ENCODE measurements at places on chromosomes 6 and 20.

DNA sequence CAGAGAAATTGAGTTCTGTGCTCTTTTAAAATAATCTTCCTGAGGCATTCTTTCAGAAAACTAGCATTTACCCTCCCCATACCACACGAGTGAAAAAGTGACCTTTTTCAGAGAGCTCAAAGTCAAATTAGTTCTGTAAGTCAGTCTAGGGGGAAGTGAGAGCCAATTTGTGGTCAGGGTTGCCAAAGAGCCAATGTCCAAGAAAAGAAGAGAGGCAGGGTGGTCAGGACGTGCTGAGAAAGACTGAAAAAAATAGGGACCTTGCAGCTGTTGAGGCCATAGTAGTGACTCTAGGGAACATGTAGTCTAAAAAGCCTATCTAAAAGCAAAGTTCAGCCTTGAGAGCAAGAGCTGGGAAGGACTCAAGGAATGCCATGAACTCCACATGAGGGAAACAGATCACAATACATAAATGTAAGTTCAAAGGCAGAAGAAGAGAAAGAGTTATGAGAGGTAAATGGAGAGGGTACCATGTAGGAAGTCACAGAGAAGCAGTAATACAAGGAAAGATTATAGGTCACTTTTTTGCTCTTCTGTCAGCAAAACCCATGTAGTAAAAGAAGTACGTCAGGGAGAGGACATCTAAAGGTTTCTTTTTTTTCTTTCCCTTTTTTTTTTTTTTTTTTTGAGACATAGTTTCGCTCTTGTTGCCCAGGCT is 565.1 kb upstream of the FLRT3 start:
- no peak for DNase-seq

GRCh38 chr6:164018133-164018532 is 603.6 kb downstream of the QKI start:
- DNase-seq = no peak

- peak; percentile 59 for DNase-seq
Observed at GRCh38 chr20:36541227-36541767, at the start of gene MYL9. Gene MYL9, plus strand, starts transcription at chr20:36541519. Its CDS starts 3,366 bp downstream, at chr20:36544885.

DNA sequence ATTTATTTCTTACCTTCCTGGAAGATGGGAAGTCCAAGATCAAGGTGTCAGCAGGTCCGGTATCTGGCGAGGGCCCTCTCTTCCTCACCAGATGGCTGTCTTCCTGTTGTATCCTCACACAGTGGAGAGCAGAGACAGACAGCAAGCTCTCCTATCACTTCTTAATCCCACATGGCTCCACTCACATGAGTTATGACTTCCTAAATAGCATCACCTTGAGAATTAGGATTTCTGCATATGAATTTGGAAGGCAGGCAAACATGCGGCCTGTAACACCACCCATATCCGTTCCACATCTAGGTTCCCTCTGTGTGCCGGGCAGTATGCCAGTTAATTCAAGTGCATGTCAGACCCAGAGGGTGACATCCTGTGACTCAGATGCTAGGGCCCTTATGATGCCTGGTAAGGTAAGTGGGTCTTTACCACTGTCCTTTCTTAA is 2.1 kb downstream of the RAET1E start:
- DNase-seq = peak; percentile 64

DNA sequence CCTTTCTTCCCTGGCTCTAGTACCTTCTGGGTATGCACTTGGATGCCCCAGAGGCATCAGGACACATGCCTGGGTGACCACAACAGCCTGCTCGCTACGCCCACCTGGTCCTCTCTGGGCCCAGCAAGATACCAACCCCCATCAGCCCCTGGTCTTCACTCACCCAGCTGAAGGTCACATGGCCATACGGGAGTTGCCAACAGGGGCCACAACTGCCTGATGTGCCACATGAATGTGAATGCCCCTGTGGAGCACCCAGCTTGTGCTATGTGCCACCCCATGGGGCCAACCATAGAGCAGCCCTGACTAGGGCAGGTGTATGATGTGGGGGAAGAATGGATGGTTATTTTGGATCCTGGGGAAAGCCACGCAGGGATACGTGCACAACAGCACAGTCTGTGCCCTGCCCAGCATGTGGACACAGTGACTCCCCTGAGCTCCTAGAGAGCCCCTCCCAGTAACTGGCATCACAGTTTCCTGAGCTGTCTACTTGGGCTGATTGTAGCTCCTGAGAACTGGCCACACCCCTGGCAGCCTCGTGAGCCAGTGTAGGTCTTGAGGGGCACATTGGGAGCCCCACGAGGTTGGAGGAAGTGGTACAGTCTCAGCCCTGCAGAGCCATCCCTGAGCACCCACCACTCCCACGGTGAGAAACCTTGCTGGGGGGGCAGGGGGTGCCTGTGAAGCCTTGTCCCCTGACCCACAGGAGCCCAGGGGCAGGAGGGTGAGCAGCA is 10.5 kb upstream of the PCMTD2 start:
- no peak for DNase-seq

DNA sequence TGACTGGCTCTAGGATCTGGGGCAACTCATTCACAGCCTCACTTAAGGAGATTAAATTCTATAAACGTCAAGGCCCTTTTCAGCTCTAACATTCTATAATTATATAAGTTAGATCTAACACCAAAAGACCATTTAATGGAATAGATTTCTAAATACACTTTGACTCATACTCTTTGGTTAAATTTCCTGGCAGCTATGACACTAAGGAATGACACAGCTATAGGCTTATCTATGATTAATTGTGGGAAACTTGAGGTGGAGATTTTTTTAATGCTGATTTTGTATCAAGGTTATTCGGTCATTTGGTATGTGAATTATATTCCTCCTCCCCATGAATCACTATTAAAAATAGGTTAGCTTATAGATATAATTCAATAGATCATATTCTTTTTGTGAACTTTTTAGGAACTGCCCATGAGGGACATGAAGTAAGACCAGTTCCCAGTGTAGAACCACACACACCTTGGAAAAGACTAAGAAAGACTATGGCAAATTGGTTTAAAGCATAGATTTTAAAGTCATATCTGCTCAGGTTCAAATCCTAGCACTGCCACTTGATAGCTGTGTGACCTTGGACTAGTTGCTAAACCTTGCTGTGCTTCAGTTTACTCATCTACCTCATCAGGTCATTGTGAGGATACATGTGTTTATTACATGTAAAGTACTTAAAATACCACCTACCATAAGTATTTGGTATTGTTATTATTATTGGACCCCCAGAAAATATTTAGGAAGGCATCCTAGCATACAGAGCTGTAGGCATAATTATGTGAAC is 116.0 kb downstream of the CRYBG1 start:
- no peak for DNase-seq

GRCh38 chr6:98047164-98047563 is 764.1 kb upstream of the MMS22L start:
- DNase-seq = no peak

GRCh38 chr20:50129662-50130355 is 16.9 kb upstream of the UBE2V1 start:
- no peak for DNase-seq

DNA sequence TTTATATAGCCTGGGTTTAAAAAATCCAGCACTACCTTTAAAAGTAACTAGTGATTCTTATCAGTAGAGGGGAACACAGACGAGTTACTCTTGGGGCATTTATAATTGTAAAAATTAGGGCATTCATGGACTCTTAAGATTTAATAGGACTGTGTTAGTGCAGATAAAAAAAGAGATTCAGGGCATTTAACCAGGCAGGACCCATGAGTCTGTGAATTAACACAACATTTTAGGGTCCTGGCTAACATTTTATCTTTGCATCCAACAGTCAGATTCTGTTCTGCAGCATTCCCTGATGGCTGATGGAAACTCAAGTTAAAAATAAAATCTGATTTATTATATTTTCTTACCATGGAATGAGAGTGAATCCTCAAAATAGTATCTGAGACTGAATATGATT is 774.3 kb downstream of the PHF3 start:
- no peak for DNase-seq

- DNase-seq = no peak
Observed at GRCh38 chr6:3627956-3628835, 123.3 kb downstream of the PXDC1 start.

DNA sequence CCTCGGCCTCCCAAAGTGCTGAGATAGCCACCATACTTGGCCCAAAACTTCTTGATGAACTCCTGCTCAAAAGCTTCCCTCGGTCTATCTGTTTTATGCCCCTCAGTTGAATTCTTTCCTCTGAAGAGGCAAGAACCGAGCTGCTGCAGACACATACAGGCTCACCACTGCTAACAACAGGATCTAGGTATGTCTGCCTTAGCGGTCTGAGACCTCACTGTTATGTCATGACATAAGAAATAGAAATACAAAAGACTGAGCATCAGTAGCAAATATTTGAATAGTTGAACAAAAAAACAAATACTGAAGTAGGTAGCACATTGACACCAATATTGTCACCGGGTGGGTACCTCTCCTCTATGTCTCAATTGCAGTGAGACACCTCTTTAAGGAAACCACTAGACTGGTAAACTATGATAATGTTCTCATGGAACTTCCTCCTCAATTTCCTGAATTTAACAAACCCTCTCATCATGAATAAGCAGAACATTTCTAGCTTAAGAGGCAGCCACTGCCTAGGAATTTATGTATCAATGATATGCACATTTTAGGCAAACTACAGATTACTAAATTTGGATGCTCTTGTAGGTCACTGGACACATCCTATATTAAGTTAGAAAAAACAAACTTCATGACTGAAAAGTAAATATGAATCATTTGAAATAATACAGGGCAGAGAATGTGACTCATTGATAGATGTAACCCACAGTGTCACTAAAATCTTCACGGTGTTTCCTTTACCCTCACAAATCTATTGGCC is 9.4 kb upstream of the STXBP5 start:
- no peak for DNase-seq

GRCh38 chr20:34030456-34030855 is 36.7 kb downstream of the RALY start:
- DNase-seq = no peak

- DNase-seq = no peak
Observed at GRCh38 chr6:102075539-102075938, 682.0 kb downstream of the GRIK2 start.

- peak; percentile 78 for DNase-seq
Observed at GRCh38 chr6:7617801-7618764, 28.1 kb downstream of the SNRNP48 start.

DNA sequence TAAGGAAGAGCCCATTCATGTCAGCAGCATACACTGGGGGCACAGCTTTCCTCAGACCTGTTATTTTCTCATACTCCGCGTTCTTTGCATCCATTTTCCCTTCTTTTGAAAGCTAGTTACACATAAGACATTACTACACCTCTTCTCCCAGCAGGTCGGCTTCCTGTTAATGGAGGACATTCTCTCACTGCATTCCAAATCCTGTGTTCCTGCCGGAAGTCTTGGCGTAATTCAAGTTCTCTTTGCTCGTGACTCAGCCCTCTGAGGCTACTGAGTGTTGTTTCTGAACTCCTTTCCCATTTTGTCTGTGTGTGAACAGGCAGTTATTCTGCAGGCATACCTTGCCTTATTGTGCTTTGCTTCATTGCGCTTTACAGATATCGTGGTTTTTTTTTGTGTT is 97.5 kb upstream of the ZBTB24 start:
- no peak for DNase-seq

DNA sequence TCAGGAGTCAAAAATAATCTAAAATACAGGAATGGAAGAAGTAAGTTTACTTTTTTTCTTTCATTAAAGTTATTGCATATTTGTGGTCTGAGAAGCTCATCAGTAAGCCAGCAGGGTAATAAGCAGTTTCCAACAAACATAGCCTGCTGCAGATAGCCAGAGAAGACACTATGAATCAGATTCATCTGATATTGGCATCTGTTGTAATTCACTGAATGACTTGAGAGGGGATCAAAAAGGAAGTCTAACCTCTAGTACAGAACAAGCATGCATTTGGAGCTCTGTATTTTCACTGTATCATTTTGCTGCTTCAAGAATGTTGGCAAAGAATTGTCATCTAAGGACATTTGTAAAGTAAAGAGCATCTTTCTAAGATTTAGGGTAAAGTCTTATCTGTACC is 53.8 kb upstream of the UFL1 start:
- no peak for DNase-seq

DNA sequence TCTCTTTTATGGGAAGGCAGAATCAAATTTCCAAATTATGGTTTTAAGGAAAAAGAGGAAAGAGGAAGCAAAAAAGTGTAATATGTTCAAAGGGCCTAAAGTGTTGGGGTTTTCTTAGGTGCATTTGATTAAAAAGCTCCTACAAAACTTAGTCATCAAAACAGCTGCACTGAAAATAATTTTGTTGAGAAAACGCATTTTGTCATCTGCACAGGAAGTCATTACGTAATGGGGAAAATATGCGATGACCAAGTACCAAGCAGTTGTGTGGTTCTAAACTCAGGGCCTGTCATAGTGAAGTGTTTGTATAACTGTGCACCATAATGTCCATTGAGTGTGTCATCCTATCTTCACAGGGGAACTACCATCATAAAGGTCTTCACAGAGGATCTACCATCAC is 15.6 kb downstream of the HAO1 start:
- DNase-seq = no peak

- no peak for DNase-seq
Observed at GRCh38 chr20:23641936-23642751, 4.4 kb upstream of the CST3 start.

- DNase-seq = no peak
Observed at GRCh38 chr6:9295644-9296043, 860.3 kb upstream of the SLC35B3 start.

DNA sequence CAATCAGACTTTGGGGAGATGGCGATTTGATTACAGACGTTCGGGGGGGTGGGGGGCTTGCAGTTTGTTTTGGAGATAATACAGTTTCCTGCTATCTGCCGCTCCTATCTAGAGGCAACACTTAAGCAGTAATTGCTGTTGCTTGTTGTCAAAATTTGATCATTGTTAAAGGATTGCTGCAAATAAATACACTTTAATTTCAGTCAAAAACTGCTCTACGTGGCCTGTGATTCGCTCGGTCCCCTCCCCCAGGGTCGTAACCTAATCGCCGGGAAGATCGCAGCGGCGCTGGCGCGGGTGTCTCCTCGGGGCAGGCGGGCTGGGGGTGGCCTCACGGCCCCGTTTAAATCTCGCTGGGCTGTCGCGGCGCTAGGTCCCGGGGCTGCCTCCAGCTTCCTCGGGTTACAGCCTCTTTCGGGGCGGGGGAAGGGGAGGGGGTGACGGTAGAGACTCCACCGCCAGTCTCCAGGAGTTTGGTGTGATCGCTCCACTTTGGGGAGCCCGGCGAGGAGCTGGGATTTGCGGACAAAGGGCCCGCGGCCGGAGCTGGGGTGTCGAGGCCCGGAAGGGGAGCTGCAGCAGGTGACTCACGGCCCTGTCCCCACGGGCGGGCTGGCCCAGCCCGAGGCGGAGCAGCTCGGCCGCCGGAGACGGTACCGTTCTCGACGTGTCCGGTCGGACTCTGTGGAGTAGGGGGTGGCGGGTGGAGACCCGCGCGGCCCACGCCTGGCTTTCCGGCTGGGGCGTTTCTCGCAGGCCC is 4.2 kb downstream of the FOXC1 start:
- DNase-seq = no peak

Data from SJSA1 (cell line).